ENCODE measurements at places on chromosomes 12 and 14.

DNA sequence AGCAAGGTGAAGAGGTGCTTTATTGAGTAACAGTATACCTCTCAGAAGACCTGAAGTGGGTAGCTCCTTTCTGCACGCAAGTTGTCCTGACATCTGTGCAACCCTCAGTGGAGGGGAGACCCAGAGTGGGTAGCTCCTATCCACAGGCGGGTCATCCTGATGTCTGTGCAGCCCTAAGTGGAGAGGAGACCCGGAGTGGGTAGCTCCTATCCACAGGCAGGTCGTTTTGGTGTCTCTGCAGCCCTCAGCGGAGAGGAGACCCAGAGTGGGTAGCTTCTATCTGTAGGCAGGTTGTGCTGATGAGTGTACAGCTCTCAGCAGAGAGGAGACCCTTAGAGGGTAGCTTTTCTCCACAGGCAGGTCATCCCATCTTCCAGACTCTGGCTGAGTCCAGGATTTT is 45.1 kb upstream of the PRPF39 start:
- no peak for DNase-seq

GRCh38 chr14:30966415-30967363 is 58.8 kb upstream of the AP4S1 start:
- DNase-seq: no peak

DNA sequence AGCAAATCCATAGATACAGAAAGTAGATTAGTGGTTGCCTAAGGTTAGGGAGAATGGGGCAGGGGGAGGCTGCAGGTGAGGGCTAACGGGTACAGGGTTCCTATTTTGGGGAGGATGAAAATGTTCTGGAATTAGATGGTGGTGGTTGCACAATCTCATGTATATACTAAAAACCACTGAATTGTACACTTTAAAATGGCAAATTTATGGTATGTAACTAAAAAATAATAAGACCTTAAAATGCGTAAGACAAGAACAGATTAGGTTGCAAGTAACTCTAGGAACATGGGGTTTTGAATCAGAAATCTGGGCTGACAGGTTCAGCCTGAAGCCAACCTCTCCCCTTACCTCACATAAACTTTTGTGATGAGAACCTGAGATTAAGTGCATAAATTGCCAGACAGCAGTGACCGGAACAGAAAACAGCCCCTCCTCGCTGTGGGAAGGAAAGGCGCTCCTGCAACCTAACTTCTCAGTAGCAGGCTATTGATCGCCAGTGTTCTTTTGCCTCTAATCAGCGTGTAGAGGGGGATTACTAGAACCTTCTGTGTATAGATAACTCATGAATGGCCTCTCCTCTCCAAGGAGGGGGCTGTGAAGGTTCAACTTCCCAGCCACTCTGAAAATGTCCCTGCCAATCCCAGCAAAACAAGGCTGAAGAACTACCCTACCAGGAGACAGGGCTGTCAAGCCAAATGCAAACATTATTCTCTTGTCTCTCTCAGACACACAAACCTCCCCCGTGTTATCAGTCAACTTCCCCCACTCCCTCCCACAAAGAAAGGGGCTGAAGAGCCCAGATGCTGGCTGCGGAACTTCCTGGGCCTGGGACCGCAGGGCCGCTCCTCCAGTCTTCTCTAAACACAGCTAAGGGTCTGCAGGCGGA is 1.9 kb downstream of the SSH1 start:
- no peak for DNase-seq

- DNase-seq: no peak
Measured at GRCh38 chr14:38824706-38825105, 278.3 kb downstream of the SEC23A start.

DNA sequence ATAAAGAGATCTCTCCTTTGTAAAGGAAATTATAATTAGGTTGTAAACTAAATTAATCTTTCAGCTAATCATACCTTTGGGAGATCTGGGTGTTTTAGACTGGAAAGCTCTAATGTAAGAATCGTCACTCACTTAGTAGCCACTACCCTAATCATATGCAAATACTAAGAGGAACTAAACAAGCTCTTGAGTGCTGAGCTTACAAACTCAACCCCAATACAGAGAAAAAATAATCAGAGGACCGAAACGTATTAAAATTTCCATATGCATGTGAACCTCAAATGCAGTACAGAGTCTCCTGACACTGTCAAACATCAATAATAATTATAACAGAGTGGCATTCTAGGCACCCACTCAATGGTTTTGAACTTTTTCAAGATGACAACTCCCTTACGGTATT is 235.3 kb upstream of the FOXN3 start:
- no peak for DNase-seq

DNA sequence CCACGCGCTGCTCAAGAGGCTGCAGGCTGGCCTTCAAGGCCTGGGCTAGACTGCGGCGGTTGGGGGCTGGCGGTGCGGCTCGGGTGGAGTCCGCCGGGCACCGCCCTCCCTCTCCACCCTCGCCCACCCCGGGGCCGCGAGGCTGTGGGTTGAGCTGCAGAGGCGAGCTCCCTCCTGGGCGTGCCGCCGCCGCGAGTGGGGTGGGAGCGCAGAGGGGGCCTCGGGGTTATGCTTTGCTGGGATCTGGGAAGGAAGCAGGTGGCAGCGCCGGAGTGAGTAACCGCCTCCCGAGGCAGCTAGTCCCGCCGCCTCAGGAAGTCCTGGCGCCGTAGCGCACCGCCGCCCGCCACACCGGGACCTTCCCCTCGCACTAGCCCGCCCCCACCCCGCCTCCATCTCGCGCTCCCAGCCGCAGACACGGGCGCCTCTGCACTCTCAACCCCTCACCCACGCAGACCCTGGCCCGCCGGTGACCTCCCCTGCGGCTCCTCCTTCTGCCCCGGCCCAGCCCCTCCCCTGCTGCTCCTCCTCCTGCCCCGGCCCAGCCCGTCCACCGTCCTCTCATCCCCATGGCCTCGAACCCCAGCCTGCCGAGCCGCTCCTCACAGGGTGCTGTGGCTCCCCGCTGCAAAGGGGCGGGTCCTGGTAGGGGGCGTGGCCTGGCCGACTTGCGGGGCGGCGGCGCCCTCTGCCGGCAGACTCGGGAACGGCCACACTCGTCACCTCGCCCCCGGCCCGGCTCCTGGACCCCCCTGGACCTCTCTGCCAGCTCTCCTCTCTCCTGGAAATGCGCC is 16.6 kb downstream of the TAMALIN start:
- DNase-seq: no peak

DNA sequence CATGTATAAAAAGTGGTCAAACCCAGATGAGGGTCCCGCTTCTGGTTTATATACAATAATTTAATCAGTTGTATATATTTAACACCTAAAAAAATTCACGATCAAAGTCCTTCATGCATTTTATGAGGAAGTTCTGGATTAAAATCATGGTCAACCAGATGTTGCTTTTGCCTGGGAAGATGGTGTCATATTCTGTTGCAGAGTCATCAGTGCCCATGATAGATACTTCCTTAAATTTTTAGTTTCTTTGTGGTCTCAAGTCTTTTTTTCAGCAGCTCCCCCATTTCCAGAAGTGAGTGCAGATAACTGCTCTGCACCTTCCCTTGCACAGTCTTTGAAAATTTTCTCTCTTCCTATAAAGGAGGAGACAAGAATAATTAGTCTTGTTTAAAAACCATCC is 16.1 kb downstream of the ERP29 start:
- DNase-seq: no peak

- no peak for DNase-seq
Measured at GRCh38 chr12:86015026-86015425, 140.9 kb downstream of the NTS start.
